ENCODE measurements at places on chromosomes 6 and 20. TPM values are rescaled to one million over a fixed set of nuclear protein-coding genes. Genes with fewer than 3 reads are reported as not detected.
A peak's percentile ranks its signal among the peaks of the same experiment; 100 is the strongest.

The ISM1 gene
- 0.46 TPM for total RNA-seq

The NKX2-2 gene
- total RNA-seq = 3.7 TPM

DNA sequence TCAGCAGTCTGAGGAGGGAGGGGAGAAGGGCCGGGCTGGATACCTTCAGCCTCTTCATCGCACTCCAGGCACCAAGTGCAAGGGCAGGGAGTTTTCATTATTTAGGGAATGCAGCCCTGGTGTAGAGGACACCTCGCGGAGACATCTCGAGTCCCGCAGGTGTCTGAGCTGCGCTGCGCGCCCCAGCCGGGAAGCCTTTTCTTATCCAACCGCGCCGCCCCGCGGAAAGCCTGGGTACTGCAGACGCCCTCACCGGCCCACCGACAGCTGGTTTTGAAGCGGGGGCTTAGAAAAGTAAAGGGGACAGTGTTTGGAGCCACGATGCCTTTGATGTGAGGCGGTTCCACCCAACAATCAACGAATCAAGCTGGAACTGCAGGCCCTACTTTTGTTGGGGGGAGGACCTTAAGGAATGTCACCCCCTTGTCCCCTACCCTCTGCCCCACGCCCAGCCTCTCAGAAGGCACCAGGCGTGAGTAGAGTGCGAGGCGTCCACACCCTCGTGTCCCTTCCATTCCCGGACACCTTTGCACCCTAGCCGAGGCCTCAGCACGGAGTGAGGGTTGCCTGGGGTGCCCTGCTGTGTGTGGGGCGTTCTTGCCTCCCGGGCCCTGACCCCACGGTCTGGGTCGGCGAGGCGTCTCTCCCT is 8.6 kb downstream of the NKX2-2 start:
- DNase-seq = peak; percentile 69

DNA sequence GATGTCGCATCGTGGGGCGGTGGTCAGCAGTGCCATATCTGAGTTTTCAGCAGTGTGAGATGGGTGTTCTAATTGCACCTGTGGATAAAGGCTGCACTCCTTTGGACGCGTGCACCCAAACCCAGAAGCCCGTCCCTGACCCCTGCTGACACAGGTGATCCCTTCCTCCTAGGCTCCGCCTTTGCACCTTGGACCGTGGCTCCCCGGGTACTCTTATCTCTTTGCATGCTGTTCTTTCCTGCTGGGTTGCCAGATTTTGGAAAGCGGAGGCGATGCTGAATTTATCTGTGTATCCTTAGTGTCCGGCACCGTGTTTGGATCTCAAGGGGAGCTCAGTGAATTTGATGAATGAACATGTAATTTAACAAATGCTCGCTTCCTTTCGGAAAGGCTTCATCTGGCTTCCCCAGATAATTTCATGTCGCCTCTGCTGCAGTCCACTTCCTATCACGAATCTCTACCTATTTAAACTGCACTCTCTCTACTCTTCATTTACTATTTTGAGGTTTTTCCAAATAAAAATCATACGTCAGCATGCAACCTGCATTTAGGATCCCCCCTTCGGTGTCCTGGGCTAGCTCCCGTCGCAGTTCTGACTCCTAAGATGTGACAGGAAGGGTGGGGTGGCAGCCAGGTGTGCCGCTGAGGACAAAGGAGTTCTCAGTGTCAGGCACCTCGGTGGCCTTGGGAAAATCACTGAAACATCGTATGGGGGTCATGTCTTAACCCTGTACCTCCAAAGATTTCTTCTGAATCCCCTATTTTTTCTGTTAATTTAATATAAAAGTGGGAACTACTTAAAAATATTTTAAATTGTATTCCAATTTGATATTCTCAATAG is 753 bp upstream of the PERP start:
- no peak for DNase-seq

GRCh38 chr20:18497603-18498002 is 578 bp upstream of the RBBP9 start:
- DNase-seq = no peak

DNA sequence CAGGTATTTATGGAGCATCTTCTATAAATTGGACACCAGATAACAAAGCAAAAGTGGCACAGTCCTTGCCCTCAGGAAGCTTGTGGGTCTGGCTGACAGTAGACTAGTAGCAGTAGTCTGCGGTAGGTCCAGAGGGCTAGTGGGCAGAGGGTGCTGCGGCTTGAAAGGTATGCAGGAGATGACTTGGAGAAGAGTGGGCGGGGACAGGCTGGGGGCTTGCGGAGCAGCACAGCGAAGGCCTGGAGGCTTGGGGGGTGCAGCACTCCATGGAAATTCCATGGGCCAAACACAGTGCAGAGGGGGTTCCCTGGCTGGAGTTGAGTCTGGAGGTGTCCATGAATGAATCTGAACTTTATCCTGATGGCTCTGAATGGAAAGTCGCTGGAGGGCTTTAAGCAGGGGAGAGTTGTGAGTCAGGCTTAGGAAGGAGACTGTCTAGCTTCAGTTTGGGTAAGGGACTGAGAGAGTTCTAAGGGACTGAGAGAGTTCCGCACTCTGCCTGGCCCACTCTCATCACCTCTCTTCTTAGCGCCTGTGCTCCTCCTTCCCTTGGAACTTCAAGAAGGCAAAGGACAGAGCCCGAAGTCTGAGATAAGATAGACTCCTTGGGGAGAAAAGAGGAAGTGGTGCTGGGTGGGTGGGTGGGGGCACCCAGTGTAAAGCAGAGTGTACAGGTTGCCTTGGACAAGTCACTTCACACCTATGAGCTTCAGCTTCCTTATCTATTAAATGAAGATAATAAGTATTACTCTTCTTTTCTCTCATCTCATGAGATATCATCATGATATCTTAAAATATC is 8.8 kb downstream of the PKIG start:
- DNase-seq = no peak

- DNase-seq = peak; percentile 48
Observed at GRCh38 chr6:155152211-155153076, 111.4 kb upstream of the CLDN20 start.

GRCh38 chr6:99349171-99350141 is at the start of gene FAXC:
FAXC (minus strand) TSS chr6:99349674; CDS start chr6:99349372, 302 bp downstream.
- DNase-seq = peak; percentile 52

GRCh38 chr20:18524646-18525045 is 16.9 kb downstream of the SEC23B start:
- peak; percentile 37 for DNase-seq

DNA sequence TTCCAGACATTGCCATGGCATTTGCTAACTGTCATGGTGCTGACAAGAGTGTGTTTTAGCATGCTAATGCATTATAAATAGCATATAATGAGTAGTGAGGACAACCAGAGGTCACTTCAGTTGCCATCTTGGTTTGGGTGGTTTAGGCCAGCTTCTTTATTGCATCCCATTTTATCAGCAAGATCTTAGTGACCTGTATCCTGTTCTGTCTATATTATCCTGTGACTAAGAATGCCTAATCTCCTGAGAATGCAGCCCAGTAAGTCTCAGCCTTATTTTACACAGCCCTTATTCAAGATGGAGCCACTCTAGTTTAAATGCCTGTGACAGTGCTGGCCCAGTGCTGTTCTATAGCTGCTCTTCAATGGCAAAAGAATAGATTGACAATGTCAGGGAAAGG is 781.0 kb upstream of the ADGRB3 start:
- no peak for DNase-seq

DNA sequence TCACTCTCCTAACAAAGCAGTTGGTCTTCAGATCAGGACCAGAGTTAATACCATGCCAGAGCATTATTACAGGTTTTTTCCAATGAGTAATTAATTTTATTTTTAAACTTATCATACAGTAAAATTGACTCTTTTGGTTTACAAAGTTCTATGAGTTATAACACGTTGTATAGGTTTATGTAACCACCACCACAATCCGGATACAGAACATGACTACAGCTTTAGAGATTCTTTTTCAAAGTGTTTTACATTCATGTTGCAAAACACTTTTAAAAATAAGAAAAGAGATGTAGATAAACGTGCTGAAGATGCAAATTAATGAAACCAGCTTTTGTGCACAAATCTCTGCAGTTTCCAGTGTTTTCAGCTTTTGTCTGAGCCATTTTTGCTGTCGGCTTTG is 1.5 kb upstream of the TPBG start:
- no peak for DNase-seq

DNA sequence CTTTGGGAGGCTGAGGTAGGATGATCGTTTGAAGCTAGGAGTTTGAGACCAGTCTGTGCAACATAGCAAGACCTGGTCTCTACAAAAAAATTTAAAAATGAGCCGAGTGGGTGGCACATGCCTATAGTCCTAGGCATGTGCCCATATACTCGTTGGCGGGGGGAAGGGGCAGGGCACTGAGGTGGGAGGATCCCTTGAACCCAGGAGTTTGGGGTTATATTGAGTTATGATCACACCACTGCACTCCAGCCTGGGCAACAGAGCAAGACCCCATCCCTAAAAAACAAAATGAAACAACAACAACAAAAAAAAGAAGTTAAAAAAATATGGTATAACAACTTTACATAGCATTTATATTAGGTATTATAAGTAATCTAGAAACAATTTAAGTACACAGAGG is 47.8 kb downstream of the LHFPL5 start:
- DNase-seq = no peak
